AG08396 (cell line): ENCODE measurements at places on chromosomes 7 and 10.

DNA sequence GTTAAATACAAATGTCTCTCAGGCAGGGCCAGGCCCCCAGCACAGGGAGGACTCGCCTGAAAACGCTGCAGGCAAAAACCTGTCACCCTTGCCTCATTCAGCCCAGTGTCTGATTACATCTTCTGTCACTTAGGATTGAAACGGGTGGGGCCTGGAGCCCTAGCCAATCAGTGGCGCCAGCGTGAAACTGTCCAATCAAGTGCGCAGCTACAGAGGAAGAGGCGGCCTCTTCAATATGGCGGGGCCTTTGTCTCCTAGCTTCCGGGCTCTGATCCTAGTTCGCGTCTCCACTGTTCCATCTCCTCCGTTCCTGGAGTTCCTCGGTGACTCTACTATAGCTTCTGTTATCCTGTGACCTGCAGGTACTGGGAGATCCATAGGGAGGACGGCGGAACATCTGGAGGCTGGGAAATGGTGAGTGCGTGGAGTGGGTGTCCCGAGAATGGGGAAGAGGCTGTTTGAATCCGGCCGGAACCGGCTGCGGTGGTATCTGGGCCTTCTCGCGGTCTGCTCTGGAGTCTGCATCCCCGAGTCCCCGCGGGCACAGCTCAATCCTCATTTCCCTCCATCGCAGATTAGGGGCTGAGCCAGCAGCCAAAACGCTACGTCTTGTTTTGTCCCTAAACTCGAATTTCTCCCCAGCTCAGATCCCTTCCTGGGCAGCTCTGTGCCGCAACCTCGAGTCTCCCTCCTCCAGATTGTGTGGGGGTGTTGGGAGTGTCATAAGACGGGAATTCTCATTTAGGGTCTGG lies at the start of gene ZNF736:
Gene ZNF736 (plus strand): TSS at position 222 of the 752 bp plus-strand sequence. CDS start 190 bp downstream, at position 412.
- peak; percentile 93 for DNase-seq

DNA sequence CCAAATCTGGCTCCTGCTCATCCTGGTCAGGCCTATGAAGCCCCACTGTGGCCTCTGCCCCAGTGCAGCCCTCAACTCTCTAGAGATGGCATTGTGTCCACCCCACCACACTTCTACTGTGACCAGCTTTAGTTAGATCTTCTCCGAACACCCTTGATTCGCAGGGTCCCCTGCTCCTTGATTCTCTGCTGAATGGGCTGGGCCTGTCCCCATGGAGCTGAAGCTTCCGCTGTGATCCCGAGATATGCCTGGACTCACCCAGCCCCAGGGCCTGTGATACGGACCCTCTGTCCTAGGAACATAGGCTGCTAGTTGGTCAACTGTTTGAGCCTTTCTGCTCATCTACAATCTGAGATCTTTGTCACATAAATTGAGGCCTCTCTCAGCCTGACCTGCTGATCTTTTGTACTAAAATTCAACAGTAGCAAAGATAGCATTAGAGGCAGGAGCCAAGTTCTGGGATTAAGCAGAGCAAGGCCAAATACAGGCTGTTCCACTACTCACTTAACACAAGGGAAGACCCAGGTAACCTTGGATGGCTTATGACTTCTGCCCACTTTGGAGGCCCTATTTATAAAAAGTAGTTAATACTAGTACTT lies 6.5 kb upstream of the PPIF start:
- no peak for DNase-seq

DNA sequence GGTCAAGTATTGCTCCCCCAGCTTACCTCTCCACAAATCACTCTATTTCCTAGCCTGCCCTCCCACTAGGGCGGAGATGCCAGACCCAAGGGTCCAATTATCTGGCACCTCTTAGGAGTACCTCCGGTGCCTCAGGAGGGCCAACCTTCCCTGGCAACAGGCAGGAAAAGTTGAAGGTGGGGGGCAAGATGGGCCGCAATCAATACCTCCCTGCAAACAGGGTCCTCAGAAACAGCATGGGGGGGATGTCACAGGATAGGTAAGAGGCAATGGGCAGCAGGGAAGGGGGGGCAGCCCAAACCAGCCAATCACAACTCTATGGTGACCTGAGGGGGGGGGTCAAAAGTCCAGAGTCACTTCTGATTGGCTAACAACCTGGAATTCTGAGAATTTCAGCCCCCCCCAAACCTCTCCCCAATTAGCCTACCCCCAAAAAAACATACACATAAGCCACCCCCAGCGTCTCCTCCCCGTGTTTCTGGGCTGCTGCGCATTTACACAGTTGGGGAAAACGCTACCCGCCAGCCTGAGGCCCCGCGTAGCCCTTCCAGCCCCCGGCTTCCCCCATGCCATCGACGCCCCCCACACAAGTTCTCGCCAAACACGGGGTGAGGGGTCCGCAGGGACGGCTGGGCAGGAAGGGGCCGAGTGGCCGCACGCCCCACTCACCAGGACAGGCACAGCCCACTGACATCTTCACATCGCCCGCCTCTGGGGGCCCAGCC lies 589 bp downstream of the LDB1 start:
- DNase-seq: peak; percentile 91

- DNase-seq: no peak
Measured at GRCh38 chr7:81333536-81333935, 414.7 kb upstream of the SEMA3C start.

GRCh38 chr7:120691915-120692314 lies 166.0 kb downstream of the TSPAN12 start:
- DNase-seq: no peak

DNA sequence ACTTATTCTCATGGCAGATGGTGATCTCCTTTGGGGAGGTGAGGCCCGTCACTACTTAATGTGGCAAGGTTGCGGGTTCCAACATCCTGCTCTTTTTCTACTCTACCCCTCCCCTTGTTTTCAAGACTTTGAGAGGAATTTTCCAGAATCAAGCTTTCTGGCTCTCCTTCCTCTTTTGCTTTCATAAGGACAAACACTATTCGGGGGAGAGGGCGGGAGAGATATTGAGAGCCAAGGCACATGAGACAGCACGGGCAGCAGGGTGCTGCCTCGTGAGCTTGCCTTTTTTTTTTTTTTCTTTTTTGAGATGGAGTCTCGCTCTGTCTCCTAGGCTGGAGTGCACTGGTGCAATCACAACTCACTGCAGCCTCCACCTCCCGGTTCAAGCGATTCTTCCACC lies 6.9 kb upstream of the PFKFB3 start:
- DNase-seq: no peak

DNA sequence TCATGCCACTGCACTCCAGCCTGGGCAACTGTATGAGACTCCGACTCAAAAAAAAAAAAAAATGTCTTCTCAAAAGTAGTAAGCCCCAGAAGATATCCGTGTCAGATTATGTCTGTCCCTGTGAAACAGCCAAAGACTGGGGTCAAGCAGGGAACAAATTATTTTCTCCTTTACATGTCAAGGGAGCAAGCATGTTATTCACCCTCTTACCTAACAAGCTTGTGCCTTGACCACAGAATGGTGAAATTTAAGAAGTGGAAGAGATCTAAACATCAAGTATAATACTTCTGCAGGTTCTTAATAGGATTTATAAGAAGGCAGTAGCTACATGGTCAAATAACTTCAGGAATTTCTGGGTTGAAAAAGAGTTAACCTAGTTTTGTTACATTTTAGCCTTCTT lies 187.9 kb downstream of the ZNF365 start:
- no peak for DNase-seq

DNA sequence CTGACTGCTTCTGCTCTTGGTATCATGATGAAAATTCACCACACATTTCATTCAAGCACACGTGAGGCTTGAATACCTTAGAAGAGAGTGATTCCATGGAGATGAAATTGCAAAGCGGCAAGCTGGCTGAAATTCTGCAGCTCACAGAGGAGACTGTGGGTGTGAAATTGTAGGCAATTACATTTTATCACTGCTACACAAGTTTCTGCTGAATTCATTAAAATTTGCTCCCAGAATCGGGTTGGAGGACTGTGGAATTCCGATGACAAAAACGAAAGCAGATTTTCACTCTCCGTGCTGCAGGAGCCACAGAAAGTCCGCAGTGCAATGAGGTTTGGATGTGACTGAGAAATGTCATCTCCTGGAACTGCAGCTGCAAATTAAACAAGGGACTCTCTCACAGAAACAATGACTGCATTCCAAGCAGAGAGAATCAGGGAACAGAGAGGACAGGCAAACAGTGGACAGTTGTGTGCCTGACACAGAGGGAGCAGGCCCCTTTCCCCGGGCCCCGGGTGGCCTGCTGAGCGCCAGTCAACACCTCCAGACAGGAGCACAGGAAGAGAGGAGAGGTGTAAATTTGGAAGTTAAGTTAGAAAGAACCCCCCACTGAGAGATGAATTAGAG lies 109.1 kb downstream of the C10orf90 start:
- no peak for DNase-seq

DNA sequence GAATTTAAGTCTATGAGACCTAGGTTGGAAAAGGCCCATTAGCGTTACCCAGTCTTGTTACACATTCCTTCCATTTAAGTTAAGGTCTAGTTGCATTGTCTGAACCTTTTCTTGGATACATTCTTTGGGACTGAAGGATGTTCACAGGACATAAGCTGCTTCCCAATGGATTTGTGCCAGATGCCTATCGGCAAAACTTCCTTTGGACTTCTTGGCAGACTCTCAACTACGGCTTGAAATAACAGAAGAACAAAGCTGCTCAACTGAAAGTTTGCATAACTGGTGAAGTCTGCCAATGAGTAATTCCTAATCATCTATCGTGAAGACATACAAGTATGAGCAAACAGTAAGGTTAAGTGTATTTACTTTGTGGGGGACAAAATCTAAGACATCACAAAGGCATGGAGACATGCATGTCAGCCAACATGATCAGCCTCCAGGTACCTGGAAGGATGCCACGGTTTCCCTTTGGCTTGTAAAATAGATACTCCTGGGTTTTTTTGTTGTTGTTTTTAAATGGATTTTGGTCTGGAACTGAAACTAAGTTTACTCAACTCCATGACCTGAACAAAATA lies 35.4 kb downstream of the MALSU1 start:
- peak; percentile 73 for DNase-seq

GRCh38 chr7:4602905-4603842 lies 78.9 kb upstream of the FOXK1 start:
- DNase-seq: no peak

DNA sequence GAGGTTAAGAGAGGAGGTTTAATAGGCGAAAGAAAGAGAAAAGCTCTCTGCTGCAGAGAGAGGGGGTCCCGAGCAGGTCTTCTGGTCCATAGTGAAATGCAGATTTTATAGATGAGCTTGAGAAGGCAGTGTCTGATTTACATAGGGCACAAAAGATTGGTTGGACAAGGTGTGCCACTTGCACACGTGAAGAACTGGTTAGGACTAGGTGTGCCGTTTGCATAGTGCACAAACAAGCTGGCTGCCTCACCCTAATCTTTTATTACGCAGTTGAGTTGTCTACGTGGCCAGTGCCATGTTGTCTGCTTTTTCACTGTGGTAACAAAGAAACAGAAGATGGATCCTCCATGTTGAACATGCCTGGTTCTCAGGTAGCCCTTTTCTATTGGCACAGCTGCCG lies 82.6 kb downstream of the AMPH start:
- no peak for DNase-seq

- no peak for DNase-seq
Measured at GRCh38 chr7:112001091-112001826, 204.9 kb downstream of the DOCK4 start.
